ENCODE measurements at places on chromosomes 1 and 21.

DNA sequence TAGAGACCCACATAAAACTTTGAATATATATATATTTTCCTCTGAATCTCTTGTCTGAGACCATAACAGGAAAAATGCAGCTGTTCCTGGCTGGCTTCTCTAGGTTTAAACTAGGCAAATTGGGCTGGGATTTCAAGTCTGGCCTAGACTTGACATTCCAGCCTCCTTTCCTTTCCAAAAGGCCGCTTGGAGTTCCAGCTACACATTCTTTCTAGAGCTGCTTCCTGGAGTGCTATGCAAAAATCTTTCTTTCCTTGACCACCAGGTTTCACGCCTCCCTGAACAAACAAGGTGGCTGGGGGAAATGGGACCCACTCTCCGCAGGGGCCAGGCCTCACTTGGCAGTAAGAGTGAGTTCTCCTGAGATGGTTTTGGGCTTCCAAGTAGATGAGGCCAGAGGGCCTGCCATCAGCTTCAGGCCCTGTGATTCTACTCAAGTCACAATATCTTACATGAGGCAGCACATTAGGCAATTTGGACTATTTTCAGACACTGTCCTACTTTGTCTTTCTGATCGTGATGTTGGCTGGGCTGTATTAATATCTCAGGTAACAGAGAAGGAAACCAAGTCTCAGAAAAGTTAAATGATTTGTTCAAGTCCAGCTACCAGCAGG lies 102.4 kb downstream of the FAM78B start:
- DNase-seq: no peak

GRCh38 chr21:15182731-15183130 lies 117.9 kb upstream of the NRIP1 start:
- no peak for DNase-seq

- DNase-seq: no peak
These were observed 1470.7 kb downstream of the NCAM2 start for GRCh38 chr21:22468893-22469292.

DNA sequence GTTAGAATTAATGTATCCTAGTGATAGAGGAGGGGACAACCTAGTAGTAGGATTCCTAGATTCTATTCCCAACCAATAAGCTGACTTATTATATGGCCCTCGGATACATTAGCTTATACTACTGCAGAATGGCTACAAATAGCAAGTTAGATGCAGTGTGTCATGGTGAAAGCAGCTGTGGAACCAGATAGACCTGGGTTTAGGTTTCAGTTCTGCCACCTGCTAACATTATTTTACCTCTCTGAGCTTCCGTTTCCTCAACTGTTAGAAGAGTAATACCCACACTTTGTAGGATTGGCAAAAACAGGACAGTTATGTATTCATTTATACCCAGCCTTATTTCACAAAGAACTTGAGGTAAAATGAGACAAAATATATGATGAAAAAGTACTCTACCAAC lies 21.6 kb upstream of the MAGOH start:
- DNase-seq: no peak

GRCh38 chr1:229888561-229889001 lies 178.5 kb upstream of the GALNT2 start:
- no peak for DNase-seq

GRCh38 chr1:21783679-21784603 lies 992 bp upstream of the USP48 start:
- DNase-seq: peak; percentile 48

DNA sequence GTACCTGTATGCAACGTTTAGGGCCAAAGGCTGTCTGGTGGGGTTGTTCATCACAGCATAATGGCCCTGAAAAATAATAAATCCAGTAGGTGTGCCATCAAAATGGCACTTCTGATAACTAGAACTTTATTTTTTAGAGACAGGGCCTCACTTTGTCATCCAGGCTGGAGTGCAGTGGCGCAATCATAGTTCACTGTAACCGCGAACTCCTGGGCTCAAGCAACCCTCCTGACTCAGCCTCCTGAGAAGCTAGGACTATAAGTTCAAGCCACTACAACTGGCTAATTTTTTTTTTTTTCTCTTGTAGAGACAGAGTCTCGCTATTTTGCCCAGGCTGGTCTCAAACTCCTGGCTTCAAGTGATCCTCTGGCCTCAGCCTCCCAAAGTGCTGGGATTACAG lies 4.7 kb downstream of the SNAPIN start:
- DNase-seq: no peak

DNA sequence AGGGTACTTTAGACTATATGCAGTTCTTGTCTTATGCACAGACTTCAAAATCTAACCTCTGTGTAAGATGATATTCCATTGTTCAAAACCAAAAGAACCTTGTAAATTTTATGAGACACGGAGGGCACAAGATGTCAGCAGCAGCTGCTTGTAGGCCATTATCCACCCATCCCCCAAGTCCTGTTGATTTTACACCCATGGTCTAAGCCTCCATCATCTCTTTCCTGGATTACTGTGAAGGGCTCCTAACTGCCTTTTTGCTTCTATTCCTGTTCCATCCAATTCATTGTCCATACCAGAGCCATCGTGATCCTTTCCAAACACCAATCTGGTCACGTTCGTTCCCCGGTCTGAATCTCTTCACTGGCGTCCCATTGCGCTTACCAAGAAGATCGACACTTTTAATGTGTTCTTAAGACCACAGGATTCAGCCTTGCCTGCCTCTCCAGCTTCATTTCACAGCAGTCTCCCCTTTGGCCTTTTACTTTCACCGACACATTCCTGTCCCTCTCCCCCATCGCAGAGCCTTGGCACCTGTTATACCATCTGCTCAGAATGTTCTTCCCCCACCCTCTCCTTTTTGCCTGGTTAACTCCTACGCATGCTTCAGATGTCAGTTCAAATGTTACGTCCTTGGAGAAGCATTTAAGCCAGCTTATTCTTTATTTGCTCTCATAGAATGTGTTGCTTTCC lies 107.3 kb upstream of the POU3F1 start:
- DNase-seq: no peak

DNA sequence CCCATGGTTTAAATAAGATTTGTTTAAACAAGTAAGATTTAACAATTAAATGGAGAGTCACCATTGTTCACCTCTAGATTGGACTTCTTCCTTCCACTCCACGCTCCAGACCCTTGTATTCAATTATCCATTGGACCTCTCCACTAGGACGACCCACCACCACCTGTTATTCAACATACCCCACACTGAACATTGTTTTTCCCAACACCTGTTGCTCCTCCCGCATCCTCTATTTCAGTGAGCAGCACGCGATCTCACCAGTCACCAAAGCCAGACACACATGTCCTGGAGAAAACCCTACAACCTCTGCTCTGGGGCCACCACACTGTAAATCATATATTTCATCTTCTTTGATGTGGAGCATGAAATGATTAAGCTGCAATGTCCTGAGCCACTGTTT lies 28.6 kb downstream of the ATP8B2 start:
- no peak for DNase-seq

DNA sequence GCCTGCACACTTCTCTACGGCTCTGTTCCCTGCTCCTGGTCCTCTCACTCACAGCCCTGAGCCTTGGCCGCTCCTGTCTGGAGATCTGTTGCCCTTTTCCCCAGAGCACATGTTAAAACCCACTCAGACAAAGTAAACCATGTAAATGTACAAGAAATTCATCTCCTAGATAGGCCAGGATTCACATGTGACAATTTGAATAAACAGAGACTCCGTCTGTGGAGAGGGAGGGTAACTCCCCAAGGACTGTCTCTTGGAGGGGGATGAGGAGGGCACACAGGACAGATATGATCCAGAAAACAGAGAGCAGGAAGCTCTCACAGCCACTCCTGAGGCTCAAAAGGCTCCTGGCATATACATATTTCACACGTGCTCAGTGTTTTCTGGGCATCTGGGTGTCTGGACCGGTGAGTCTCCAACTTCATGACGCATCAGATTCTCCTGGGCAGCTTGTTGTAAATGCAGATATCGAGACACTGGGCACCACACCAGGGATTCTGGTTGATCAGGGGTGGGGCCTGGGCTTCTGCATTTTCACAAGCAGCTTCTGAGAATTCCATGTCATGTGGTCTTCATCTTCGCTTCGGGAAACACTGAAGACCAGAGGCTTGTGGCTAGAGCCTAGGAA lies 6.4 kb upstream of the KAZN start:
- no peak for DNase-seq

- no peak for DNase-seq
These were observed 141.4 kb downstream of the LHX8 start for GRCh38 chr1:75275631-75276030.

- DNase-seq: peak; percentile 47
These were observed 24.9 kb upstream of the C1QA start for GRCh38 chr1:22611530-22611947.

GRCh38 chr1:210441028-210441427 lies 112.3 kb downstream of the HHAT start:
- no peak for DNase-seq

- no peak for DNase-seq
These were observed 286.3 kb upstream of the SGIP1 start for GRCh38 chr1:66247415-66248208.

- DNase-seq: peak; percentile 36
These were observed 57.0 kb downstream of the HIVEP3 start for GRCh38 chr1:41861535-41862383.

GRCh38 chr1:205344066-205344928 lies 12.4 kb downstream of the KLHDC8A start:
- no peak for DNase-seq

GRCh38 chr1:112271270-112271669 lies 124.7 kb upstream of the CTTNBP2NL start:
- DNase-seq: no peak

DNA sequence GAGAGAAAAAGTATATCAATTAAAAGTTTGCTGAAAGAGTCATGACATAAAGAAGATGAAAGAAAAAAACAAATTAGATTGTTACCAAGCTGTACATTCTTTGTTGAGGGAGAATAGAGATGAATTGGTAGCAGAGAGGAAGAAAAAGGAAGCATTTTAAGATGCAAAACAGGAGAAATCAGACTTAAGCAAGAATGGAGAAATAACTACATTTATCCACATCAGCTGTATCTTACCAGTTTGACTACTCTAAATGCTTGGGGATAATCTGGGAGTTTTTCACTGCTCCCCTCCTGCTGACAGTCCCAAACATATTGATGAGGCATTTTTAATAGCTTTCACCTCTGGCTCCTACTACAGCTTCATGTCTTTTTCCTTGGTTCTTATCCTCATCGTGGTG lies 16.8 kb upstream of the PTPRC start:
- DNase-seq: no peak

DNA sequence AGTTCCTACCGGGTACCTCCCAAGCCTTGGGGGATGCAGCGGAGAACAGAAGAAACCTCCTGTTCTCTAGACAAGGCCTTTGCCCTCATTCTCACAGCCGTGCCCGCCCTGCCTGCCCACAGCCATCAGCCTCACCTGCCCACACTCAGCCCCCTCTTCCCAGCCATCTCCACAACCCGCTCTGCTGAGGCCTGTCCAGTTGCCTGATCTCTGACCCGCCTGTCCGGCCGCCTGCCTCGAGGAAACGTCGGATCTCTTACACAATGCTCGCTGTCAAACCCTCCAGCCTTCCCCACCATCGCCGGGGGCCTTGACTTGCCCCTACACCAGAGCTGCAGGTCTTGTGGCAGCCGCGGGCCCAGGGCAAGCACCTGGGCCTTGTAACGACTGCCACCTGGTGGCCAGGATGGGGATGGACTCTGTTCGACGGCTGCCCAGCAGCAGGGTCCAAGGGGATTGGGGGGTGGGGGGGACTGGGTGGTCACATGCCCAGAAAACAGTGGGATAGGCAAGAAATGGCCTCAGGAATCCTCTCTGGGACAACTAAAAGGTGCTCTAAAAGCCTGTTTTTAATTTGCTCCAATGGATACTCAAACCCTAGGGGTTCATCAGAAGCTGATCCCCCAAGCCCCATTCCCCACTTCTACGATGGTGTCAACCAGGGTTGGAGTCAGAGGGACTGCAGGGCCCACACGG lies 31.0 kb downstream of the SLC45A1 start:
- DNase-seq: peak; percentile 24

GRCh38 chr1:159775716-159776115 lies 5.0 kb upstream of the DUSP23 start:
- DNase-seq: no peak

- DNase-seq: no peak
These were observed 249.2 kb upstream of the C1orf174 start for GRCh38 chr1:4149281-4149680.

GRCh38 chr1:109806733-109807400 lies 43.1 kb upstream of the EPS8L3 start:
- DNase-seq: no peak

GRCh38 chr1:7886405-7886745 lies 33.5 kb upstream of the UTS2 start:
- peak; percentile 49 for DNase-seq

DNA sequence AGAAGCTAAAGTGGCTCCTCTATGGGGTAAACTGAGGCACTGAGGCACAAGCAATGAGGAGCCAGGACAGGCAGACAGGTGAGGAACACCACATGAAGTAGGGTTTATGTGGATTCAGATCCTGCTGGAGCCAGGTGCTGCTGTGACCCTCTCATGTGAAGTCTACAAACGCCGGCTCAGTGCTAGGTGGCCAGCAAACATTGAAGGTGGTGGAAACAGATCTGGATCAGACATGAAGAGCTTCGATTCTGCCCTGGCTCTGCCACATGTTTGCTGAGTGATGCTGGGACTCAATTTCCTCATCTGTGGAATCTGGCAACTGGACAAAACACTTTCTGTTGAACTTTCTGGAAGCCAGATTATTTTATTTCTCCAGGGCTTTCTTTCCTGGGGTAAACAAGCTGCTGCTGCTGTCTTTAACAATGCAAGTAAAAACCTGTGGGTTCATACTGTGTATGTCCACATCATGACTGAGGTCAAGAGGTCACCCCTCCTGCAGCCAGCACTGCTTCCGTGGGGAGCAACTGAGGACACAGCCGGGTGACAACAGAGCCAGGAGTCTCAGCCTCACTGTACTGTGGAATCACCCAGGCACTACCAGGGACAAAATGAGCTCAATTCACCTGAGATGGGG lies 33.3 kb downstream of the HMGB4 start:
- DNase-seq: no peak

- no peak for DNase-seq
These were observed 80.4 kb upstream of the EFHD2 start for GRCh38 chr1:15329104-15329820.

DNA sequence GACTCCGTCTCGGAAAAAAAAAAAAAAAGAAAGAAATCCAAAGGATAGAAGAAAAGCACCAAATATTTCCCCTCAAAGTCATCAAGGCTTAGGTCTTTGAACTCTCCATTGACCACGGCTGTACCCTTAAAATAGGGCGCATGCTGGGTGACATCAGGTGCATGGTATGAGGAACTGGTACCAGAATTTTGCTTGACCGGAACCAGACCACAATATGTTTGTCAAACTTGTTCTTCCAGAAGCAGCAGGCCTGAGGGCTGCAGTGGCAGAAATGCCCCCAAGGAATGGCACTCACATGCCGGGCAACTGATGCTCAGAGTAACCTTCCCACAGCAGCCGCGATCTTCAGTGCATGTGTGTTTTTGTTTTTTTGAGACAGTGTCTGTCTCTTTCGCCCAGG lies 21.0 kb downstream of the RCC1 start:
- no peak for DNase-seq

GRCh38 chr1:108011295-108011694 lies 46.3 kb upstream of the VAV3 start:
- DNase-seq: no peak

GRCh38 chr1:83701355-83701754 lies 297.6 kb downstream of the TTLL7 start:
- DNase-seq: no peak
